LHCN-M2 (cell line): ENCODE measurements at places on chromosomes 4 and X. TPM values are rescaled to one million over a fixed set of nuclear protein-coding genes. Genes with fewer than 3 reads are reported as not detected.

- DNase-seq, result peak; percentile 72
Measured at GRCh38 chr4:92198711-92199110, 105.1 kb upstream of the GRID2 start.

Gene ZFX
- total RNA-seq, result 22.7 and 23.6 TPM in 2 replicates

DNA sequence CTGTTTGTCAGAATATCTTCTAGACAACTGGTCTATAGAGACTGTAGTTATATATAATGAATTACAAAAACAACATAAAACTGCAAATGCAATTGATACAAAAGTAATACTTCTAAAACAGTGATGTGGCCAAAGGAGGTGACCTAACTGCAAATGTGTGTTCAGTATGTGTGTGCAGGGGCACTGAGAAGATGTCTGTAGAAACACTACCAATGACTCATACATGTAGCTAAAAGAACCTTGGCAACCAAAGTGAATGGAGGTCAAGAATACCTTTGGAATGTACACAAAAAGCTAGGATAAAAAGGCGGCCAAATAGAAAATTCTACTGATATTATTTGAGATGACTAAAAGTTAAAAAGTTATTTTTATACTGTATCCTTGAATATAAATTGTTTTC is 261.8 kb downstream of the CAMK2D start:
- peak; percentile 66 for DNase-seq

GRCh38 chr4:176002007-176002613 is 63.5 kb upstream of the WDR17 start:
- no peak for DNase-seq

GRCh38 chr4:140871368-140871767 is 115.2 kb upstream of the TBC1D9 start:
- no peak for DNase-seq

Gene CXCL3
- 8.7 and 16.0 TPM in 2 replicates for total RNA-seq

- no peak for DNase-seq
Measured at GRCh38 chr4:68883870-68884269, 67.7 kb downstream of the UGT2A3 start.

Gene CLDN22
- not detected in 2 replicates for total RNA-seq

Gene SERTM2
- total RNA-seq, result not detected in 2 replicates

Gene ZNF674
- total RNA-seq, result 2.2 and 6.9 TPM in 2 replicates

Gene SSX4B
- not detected in 2 replicates for total RNA-seq

Gene ANXA3
- not detected in 2 replicates for total RNA-seq

Gene EREG
- total RNA-seq, result 2.9 and 4.1 TPM in 2 replicates

Gene SPANXD
- total RNA-seq, result not detected in 2 replicates

- no peak for DNase-seq
Measured at GRCh38 chrX:72128881-72129280, 2.8 kb downstream of the RTL5 start.

Gene MAGEA4
- not detected in 2 replicates for total RNA-seq

GRCh38 chr4:26069218-26069617 is 155.2 kb downstream of the SMIM20 start:
- DNase-seq, result peak; percentile 55

Gene LPAR4
- 2.4 and 3.8 TPM in 2 replicates for total RNA-seq

DNA sequence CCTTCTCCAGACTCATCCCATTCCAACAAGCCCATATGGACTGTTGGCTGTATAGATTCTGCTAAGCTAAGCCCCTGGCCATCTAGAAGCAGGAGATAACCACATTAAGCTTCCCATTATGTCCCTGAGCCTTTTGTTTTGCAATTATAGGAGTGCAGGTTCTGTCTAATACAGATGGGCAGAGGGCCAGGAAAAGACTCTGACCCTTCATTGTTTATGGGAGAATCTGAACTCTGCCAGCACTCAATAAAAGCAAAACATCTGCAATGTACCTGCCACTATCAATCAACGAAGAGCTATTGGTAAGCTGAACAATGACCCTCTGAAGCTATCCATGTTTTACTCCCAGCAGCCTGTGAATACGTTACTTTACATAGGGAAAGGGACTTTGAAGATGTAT is 207.3 kb upstream of the CLNK start:
- DNase-seq, result peak; percentile 7

GRCh38 chr4:115660465-115660864 is 547.0 kb upstream of the NDST4 start:
- no peak for DNase-seq

DNA sequence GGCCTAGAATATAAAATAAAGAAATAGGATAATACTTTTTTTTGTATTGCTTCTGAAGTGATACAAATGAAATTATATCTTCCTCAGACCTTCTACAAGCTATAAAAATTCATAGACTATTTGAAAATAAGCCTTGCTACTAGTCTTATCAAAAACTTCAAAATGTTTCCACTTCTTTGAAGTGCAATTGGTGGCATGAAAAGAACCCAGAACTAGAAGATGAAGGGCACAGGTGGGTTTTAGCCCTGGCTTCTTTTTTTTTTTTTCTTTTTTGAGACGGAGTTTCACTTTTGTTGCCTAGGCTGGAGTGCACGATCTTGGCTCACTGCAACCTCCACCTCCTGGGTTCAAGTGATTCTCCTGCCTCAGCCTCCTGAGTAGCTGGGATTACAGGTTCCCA is 44.2 kb downstream of the GSX2 start:
- no peak for DNase-seq

- DNase-seq, result peak; percentile 28
Measured at GRCh38 chrX:103585411-103586313, at the start of gene TCEAL4. Gene TCEAL4, plus strand, starts transcription at chrX:103585515. Its CDS starts 1,161 bp downstream, at chrX:103586676.

DNA sequence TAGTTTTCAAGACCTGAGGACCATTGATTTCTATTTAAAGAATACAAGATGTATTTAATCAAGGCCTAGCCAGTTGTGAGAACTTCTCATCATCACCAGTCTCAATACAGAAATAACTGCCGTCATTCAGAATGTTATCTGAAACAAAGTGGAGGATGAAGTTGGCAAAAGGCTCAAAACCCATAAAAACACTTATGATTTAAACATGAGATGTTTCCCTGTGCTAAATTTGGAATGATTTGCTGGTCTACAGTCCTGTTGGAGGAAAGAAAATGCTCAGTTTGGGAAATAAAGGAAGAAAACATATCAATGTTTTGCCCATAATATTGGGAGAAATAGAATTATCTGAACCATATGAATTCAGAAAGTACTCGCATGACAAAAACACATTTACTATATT is 192.2 kb downstream of the ADGRA3 start:
- no peak for DNase-seq

Gene LGI2
- not detected in 2 replicates for total RNA-seq

DNA sequence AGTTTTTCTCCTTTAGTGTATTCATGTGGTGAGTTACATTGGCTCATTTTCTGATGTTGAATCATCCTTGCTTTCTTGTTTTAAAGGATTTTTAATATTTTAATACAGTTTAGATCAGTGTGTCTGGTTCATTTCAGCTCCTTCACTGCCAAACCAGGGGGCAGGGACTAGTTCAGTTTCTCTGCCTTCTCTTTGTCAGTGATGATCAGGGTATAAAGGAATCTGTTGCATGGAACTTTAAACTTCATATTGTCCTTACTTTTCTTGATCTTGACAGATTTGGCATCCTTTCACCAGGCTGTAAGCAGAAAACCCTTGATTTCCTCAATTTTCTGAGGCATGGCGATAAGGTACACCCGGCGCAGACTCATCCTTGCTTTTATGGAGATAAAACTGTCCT is 149.4 kb downstream of the KDR start:
- no peak for DNase-seq

DNA sequence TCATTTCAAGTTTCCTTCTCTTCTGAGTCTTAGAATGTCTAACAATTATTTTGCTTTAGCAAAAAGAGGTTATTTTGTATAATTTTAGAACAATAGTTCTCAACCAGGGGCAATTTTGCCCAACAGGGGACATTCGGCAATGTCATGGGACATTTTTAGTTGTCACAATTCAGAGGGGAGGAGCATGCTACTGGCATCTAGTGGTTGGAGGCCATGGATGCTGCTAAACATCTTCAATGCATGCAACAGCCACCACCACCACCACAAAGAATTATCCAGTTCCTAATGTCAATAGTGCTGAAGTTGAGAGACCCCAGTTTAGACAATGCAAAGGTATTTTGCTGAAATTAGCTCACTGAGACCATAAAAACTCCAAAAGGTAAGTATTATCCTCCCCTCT is 122.5 kb downstream of the ARHGAP6 start:
- no peak for DNase-seq

Gene DGAT2L6
- not detected in 2 replicates for total RNA-seq

Gene SLC9B1
- total RNA-seq, result 0.13 and 0.52 TPM in 2 replicates

Gene TRPC5OS
- total RNA-seq, result not detected in 2 replicates

DNA sequence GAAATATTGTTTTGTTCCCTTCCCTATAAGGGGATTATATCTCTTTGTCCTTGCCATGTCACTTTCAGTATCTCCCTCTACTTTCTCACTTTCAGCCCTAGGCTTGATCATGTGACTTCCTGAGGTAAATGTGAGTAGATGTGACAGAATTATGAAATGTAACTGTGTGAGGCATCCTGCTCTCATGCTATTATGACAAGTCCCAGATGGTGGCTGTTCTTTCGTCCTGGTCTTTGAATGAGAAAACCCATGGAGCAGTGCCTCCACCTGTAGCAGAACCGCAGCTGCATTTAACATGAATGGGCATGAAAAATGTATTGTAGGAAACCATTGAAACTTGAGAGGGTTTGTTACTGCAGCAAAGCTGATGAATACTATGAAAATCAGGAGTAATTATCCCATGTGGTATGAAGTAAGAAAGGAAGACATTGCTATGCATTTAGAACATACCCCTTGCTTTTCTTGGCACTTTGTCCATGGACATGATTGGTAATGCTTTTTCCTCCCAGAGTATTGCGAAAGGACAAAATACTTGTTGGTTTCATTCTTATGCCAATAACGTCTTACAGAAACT is 202.2 kb upstream of the GPRIN3 start:
- peak; percentile 14 for DNase-seq

- DNase-seq, result no peak
Measured at GRCh38 chrX:108117988-108118387, 26.4 kb downstream of the ATG4A start.

DNA sequence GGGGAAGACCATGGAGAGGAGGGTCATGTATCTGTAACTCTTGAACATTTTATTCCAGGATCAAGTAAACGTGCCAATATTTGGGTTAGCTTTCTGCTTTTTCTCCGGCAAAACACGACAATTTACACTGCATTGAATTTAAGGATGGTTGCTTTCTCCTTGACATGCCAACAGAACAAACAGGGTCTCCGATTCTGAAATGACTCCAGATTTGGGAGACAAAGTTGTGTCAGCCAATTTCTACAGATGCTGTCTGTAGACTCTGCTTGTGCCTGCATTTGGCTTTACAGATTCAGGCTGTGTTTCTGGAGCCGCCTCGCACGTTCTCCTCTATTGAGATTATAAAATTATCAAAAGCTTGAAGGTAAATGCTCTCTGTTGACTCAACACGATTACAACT is 207.0 kb downstream of the ASMT start:
- no peak for DNase-seq

Gene HDX
- total RNA-seq, result 5.1 and 8.0 TPM in 2 replicates

DNA sequence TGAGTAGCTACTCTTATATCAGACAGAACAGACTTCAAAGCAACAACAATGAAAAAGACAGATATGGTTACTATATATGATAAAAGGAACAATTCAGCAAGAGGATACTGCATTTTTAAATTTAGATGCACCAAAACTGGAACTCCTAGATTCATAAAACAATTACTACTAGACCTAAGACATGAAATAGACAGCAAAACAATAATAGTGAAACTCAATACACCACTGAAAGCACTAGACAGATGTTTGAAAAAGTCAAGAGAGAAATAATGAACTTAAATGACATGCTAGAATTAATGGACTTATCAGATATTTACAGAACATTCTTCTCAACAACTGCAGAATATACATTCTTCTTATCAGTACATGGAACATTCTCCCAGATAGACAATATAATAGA is 99.5 kb upstream of the ITM2A start:
- no peak for DNase-seq

- DNase-seq, result no peak
Measured at GRCh38 chrX:53684415-53685192, 1.9 kb downstream of the HUWE1 start.

DNA sequence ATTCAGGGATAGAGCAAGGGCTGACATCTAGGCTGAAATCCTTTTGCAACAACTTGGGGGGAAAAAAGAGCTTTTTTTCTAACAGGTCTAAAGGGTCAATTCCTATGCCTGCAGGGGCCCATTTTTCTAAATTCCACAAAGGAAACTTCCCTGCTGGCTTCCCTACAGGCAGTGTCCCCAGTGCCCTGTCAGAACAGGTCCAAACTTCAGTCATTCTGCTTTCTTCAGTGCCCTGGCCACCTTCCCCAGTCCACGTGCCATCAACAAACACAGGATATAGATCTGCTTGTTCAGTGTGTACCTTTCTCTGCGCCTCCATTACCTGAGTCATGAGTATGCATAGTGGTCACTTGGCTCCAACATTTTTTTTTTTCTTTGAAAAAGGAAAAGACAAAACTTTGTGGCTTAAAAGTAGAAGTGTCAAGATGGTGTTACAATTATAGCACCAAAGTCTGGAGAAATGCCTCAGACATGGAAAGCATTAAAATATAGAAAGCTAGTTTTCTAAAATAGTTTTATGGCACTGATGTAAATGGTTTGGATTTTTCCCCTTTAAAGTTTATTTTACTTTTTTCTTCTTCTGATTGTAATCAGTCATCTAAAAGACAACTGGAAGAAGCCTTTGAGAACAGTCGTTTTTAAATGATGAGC is 84.0 kb upstream of the JADE1 start:
- DNase-seq, result no peak

Gene RPS6KA3
- total RNA-seq, result 21.3 and 27.2 TPM in 2 replicates

- no peak for DNase-seq
Measured at GRCh38 chrX:17262123-17262522, 112.9 kb upstream of the NHS start.

GRCh38 chr4:167838686-167839085 is 253.7 kb upstream of the ANXA10 start:
- peak; percentile 62 for DNase-seq

DNA sequence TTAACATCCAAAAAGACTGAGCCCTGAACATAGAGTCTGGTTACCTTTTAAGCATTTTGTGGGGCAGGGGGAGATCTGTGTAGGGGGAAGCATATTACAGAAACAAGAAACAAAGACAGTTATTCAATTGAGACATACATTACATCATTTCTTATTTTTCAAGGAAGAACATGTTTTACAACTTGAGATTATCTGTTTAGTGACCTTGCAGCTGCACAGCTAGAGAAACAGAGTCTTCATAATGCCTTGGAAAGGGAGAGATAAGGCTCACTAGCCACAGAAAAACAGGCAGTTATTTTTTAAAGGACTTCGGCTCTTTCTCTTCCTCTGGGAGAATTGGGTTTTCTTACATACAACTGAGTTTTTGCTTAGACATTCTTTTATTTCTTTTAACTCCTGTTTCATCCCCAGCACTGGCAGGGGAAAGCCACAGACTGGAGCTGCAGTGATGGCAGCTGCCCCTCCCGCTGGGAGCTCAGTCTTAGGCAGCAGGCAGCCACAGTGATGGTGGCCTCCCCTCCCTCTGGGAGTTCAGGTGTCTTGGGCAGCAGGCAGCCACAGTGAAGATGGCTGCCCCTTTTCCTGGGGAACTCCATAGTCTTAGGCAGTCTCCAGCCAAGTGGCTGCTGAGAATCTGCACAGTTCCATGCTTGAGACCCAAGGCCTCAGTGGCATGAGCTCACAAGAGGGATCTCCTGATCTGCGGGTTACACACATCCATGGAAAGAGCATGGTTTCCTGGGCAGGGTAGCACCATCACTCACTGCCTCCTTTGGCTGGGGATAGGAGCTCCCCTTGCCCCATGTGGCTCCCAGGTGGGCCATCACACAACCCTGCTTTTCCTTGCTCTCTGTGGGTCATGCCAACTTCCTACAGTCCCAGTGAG is 19.4 kb upstream of the TMPRSS11F start:
- no peak for DNase-seq
